Hindlimb muscle (tissue), 1 donor: ENCODE measurements at places on chromosomes 12 and 14.

- no peak for DNase-seq
Measured at GRCh38 chr12:93585247-93585646, 12.8 kb downstream of the SOCS2 start.

- no peak for DNase-seq
Measured at GRCh38 chr12:65508276-65509035, 230.0 kb downstream of the MSRB3 start.

GRCh38 chr12:89333564-89334252 is 18.6 kb downstream of the DUSP6 start:
- no peak for DNase-seq

GRCh38 chr12:10771132-10771733 is 31.2 kb downstream of the TAS2R7 start:
- DNase-seq, result peak; percentile 32
